Activated CD4-positive, alpha-beta T cell treated with anti-CD3 and anti-CD28 coated beads for 48 hours (primary cell): ENCODE measurements at places on chromosomes 4 and X.

DNA sequence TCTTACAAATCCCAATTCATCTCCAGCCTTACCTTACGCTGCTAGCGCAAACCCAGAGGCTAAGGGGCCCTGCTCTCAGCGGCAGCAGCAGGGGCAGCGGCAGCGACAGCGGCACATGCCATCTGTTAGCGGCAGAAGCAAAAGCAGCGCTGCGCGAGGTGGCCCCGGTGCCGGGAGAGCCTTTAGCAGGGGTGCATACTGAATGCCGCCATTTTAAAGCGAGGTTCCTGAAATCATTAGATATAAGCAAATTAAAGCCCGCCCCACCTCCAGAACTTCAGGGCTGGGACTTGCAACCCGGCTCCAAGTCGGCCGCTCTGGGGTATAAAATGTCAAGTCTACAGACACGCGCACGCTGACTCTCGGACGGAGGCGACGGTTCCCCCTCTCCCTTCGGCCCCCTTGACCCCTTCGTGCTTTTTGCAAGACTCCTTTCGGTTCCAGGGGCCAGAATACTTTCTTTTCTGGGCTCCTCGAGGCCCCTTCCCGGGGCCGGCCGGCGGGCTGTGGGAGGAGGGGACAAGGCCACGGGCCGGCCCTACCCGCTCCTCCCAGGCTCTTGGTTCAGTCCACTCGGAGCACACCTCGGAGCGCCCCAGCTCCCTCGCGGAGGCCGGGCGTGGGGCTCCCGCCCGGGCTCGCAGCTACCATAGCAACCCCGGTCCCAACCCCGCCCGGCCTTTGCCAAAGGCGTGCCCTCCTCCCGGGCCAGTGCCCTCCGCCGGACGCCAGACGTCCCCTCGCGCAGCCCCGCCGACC is at the start of gene MBNL3:
TSS of gene MBNL3 (minus strand) at position 220 of the 759 bp plus-strand sequence. CDS start 49,427 bp downstream, outside the sequence.
- peak; percentile 69 for DNase-seq

DNA sequence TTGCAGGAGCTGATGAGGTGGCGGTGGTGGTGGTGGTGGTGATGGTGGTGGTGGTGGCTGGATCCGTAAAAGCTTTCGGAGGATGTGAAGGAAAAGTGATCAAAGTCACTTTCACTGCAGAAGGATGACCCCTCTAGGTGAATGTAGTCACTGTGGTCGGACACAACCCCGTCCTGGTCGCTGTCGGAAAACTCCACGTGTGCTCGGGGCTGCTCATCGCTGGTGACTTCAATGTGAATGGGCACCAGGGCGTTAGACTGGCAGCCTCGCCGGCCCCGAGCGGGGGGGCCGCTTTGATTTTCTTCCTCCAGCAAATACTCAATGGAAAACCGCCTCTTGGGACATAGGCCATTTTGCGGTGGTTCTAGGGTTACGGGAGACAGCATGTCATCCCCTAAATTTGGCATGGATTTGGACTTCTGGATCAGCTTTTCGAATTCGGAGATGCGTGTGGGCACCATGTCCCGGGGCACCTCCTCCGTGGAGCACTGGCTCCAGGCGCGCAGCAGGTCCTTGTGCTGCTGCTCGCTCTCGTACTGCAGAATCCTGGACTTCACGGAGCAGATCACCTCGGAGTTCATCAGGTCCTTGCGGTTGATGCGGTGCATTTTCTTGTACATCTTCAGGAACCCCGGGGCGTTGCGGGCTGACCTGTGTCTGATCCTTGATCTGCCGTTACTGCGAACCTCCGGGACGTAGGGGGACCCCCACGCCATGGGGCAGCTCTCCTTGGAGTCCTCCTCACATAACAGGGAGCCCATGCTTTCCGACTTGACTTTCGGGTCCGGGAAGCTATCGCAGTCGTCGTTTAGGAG is 88.3 kb upstream of the PDLIM3 start:
- no peak for DNase-seq

DNA sequence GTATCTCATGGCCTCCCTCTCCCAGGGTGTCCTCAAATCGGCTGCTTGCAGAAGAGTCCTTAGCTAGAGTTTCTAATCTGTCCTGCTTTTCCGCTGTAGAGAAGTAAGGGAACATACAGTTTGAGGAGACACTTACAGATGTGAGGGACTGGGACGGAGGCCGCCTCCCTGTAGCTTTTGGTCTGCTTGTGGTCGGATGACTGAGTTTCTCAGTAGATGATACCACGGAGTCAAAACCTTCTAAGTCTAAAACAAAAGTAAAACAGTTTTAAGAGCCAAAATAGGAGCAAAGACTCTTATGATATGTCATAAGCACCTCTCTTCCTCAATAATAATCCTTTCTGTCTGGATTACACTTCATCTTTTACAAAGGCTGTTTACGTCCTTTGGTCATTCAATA is 34.5 kb upstream of the MAP3K15 start:
- peak; percentile 45 for DNase-seq

- DNase-seq: no peak
Measured at GRCh38 chr4:2617955-2618354, 81.5 kb downstream of the FAM193A start.

GRCh38 chrX:72029483-72030411 is 102.0 kb downstream of the RTL5 start:
- DNase-seq: no peak

GRCh38 chr4:54213761-54214160 is 15.3 kb upstream of the PDGFRA start:
- DNase-seq: no peak

DNA sequence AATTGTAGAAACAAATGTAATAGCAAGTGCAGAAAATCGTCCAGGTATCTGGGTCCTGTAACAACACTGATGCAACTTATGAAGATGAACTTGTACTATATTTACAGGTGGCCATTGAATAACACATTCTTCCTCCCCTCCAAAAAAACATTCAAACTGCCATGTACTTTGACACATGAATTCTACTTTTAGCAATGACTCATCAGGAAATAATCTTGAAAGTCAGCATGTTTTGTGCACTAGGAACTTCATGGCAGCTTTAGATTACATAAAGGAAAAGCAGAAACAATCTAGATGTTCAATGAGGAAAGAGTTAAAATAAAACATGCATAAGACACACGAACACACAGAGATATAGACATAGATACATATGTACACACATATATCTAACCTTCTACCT is 2.5 kb downstream of the PABPC1L2A start:
- DNase-seq: no peak

DNA sequence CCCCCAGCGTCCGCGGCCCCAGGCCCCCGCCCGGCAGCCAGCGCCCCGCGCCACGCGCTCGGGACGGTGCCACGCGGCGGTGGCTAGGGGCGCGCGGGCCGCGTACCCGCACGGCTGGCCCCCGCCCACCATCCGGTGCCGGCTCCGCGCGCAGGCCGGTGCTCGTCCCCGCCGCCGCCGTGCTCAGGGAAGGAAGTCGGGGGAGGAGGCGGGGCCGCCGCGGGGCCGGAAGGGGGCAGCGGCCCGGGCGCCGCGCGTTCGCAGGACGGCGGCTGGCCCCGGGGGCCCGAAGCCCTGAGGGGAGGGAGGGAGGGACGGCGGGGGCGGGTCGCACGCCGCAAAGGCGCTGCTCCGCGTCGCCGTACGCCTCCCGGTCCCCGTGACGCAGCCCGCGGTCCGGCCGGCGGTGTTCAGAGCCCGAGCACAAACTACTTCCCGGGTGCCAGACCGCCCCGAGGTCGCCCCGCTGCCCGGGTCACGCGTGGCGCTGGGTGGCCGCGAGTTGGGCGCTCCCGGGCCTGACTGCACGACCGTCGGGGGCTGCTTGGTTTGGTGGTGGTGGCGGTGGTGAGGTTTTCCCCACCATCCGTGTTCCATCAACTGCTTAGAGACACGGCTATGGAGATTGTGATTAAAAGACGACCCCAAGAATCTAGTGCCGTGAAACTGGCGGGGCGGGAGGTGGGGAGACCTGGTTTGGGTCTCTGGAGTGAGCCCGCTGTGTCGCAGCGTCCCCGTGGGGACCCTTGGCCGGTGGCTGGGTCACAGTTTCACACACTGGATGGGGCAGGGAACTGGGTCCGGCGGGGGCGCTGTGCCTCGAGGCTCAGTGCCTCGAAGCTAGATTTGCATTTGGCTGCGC is at the start of gene DCTD:
TSS of gene DCTD (minus strand) at position 205 of the 862 bp plus-strand sequence. CDS start 1,818 bp downstream, outside the sequence.
- DNase-seq: peak; percentile 83

DNA sequence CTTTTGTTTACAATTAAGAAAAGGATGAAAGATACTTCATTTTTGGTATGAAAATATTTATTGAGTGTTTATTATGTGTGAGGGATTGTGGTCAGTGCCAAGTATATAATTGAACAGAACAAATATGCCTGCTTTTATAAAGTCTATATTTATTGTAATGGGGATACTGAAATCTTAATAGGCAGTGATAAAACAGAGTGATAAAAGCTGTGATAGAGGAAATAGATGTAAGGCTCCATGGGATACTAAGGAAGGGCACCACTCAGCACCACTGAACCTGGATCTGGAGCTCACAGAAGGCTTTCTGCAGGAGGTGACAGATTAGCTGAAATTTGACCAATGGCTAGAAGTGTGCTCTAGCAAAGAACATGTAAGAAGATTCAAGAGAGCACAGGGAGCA is 263.5 kb downstream of the C4orf33 start:
- DNase-seq: no peak

- no peak for DNase-seq
Measured at GRCh38 chr4:1544861-1545281, 138.6 kb upstream of the NKX1-1 start.

- DNase-seq: no peak
Measured at GRCh38 chr4:90025248-90025647, 101.9 kb upstream of the CCSER1 start.

- no peak for DNase-seq
Measured at GRCh38 chrX:8432396-8432795, 32.2 kb upstream of the VCX3B start.

DNA sequence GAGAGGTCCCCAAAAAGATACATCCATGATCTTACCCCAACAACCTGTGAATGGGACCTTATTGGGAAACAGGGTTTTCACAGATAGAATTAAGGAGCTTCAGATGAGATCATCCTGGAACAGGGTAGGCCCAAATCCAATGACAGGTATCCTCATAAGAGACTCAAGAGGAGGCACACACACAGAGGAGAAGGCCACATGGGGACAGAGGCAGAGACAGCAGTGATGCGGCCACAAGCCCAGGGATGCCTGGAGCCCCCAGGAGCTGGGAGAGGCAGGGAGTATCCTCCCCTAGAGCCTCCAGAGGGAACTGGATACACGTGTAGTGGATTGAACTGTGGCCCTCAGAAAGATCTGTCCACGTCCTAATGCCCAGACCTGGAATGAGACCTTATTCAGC is 82.3 kb downstream of the PRKX start:
- DNase-seq: no peak

DNA sequence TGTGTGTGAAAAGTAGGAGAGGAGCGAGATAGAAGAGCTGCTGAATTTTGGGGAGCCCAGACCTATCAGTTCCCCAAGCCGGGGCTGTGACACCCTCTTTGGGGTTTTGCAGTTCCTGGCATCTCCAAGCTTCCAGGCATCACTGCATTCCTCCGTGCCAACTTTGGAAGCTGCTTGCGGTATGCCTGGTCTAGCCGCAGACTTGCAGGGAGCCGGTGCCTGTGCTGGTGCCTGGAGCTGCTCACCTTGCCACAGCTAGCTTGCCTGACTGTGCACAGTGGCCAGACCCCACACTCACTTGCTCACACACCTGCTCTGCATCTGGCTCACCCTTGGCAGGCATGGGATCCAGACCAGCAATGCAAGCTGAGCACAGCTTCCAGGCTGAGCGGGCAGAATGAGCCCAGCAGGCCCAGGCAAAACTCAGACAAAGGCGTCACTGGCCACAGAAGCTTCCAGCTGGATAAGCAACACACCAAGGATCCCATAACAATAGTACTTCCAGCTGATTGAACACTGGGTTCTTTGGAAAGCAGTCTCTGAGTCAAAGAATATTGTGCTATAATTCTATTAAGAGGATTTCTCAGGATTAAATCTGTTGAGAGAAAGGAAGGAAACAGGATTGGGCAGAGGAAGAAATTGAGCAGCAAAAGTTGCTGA is 390.9 kb downstream of the TEX13C start:
- DNase-seq: no peak

DNA sequence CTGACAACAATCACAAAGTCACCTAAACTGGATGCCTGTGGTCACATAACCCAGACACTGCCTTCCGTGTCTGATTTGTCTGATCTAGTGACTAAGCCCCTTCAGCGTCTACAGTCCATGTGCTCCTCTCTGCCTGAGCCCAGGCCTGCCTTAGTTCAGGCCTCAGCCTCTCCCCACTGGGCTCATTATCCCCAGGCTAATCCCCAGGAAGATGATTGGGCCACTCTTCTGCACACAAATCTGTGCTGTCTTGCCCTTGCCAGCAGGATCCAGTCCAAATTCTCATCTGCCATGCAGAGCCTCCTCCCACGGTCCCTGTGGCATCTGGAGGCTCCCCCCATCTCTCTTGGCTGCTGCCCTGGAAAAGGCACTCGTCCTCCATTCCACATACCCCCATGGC is 96.5 kb downstream of the SLC2A9 start:
- DNase-seq: no peak

DNA sequence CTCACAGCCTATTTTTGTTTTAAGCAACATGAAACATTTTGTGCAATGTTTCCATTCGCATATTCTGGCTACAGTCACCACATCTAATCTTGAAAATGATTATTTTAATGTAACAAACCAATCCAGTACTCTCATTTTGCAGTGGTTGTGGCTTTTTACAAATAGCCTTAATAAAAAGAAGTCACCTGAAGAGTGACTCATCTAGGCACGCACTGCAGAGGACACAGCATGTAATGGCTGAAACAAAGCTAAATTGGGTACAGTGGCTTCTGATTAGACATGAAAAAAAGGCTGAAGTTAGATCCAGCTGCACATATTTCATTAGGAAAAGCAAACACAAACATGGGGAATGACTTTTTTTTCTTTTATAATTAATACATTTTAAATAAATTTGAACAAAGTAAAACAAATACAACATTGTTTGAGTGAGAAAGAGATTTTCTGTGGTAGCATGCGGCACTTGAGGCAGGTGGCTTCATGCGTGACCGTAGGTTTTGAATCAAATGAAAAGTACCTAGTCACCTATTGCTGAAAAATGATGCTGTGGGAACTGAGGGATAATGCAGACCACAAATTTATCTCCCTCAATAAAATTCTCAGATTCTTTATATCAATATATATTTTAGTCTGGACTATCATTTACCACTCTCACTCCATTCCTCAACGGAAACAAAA is 240.8 kb upstream of the DDX53 start:
- no peak for DNase-seq

DNA sequence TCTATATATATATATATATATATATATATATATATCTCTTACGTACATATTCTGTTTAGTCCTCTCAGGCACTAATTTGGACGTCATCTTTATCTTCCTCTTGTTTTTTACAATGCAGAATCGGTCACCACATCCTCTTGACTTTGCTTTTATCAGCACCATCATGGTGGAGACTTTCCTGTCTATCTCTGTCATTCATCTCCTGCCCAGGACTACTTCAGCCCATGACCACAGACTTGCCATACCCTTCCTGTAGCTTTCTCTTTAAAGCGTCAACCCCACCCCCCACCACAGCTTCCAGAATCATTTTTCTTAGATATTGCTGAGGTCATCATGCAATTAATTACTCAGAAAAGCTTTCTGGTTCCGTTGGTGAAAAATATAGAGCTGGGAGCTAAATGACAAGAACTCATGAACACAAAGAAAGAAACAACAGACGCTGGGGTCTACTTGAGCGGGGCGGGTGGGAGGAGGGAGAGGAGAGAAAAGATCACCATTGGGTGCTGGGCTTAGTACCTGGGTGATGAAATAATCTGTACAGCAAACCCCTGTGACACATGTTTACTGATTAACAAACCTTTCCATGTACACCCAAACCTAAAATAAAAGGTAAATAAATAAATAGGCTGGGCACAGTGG is 30.5 kb upstream of the PRKX start:
- peak; percentile 24 for DNase-seq

GRCh38 chrX:129931411-129932015 is 25.5 kb downstream of the UTP14A start:
- DNase-seq: peak; percentile 71
